GM12878 (cell line): ENCODE measurements at places on chromosomes 16 and 17. TPM values are rescaled to one million over a fixed set of nuclear protein-coding genes. Genes with fewer than 3 reads are reported as not detected.

DNA sequence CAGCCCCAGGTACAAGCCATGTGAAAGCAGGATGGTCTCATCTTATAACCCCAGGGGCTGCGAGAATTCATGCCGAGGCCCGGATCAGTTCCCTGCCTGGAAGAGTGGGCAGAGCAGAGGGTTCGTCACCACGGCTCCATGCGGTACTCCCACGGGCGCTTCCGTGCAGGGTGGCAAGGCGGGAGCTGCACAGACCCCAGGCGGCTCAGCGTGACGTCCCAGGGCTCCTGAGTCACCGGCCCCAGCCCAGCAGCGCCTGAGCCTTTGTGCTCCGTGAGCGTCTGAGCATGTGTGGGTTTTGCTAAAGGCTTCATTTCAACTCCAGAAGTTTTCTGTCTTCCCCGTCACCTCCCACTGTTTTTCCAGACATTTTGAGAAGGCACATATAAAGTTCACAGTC is 71.2 kb upstream of the CHMP6 start:
- DNase-seq = no peak

The CEMP1 gene
- total RNA-seq = 0.15 TPM in 1 of 2 replicates, not detected in the other

DNA sequence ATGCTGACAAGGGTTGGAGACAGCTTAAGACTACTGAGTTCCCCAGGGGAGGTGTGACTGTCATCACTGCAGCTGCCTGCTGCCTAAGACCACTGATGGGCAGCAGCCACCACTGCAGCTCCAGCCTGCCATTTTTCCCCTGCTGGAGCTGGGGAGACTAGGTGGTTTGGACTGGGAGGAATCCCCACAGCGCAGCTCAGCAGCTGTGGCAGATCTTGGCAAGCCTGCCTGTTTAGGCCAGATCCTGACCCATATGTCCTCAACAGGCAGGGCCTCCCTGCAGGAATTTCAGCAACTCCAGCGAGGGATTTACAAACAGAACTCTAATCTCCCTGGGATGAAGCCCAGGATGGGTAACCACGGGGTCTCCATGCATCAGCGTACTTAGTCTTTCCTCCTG is 356.4 kb upstream of the TOM1L1 start:
- no peak for DNase-seq

- no peak for DNase-seq
Measured at GRCh38 chr16:27171584-27171983, 31.7 kb upstream of the KDM8 start.

GRCh38 chr16:77919761-77920415 is 102.5 kb upstream of the CLEC3A start:
- DNase-seq = no peak

DNA sequence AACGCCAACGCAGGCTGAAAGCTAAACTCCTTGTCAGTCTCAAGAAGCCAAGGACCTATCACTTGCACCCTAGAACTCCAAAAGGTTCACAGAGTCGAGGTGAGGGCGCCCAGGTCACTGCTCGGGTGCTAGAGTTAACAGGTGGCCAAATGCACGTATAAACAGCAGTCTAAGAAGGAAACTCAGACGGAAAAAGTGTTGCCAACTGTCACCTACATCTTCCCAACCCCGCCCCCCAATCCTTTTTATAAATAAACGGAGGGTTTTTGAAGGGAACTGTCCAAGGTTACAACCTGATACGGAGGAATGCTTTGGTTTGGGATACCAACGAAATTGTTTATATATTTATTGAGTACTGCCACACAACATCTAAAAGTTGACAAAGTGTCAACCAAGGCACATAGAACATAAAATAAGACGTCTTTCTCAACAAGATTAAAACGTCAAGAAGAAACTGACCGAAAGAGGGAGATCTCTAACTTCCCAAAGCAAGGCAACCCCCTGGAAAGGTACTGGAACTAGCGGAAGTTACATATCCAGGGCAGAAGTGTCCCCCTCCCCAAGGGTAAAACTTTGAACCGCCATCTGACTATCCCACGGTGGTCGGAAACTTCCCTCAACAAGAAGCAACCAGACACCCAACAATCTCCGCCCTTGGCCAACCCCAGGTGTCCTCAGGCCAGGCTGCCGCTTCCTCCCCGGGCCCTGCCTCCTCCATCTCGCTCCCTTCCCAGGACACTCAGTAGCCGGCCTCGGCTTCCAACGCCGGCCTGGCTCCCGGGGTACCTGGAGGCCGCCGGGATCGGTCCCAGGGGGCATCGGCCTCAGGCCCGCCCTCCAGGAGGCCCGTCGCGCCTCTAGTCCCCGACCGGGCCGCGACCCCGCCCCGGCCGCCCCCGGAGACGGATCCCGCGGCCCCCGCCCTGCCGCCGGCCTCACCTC is 982 bp downstream of the SPAG9 start:
- no peak for DNase-seq

GRCh38 chr17:55607731-55608341 is 96.6 kb upstream of the SMIM36 start:
- DNase-seq = no peak

- DNase-seq = no peak
Measured at GRCh38 chr17:74607221-74607620, 15.1 kb upstream of the CD300LD start.

DNA sequence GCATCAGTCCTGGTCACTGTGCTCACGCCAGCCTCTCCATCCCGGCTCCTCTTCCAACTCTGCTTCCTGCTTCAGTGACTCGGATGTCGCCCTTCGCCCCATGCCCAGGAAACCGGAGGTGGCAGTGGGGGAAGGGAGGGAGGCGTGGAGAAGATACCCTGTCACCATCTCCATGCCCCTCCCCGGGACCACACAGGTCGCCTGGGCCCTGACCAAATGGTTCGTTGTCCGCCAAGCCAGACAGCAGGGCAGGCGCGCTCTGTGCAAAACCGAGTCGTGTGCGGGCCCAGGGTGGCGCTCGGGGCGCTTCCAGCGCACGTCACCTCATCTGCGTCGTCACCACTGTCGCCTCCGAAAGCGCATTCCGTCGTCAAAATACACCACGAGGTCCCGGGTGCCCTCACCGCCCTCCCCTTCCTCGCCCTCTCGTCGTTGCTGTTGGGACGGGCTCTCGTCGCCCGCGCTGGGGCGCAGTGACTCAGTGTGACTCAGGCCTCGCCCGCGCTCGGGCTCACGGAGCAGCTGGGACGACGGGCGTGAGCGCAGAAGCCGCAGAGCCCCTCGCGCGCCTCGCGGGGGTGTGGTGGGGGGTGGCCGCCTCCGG is 39.2 kb downstream of the ZNF778 start:
- no peak for DNase-seq

- no peak for DNase-seq
Measured at GRCh38 chr16:88595921-88596320, 25.7 kb downstream of the ZC3H18 start.

- no peak for DNase-seq
Measured at GRCh38 chr17:81665205-81666091, 957 bp downstream of the OXLD1 start.

DNA sequence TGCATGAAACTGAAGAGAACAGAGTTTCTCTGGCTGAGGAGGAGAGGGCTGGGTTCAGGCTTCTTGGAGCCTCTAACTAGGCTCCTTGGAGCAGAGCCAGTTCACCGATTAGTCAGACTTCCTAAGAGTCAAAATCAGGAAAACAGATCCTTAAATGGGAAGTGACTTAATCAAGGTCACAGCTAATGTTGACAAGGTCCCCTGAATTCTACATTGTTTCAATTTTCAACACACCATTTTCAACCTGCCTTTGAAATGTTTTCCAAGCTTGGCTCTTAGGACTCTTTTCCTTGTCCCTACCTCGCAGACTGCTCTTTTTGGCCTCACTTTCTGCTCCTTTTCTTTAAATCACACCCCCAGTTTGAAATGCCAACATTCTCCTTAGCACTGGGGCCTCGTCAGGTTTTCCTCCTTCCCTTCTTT is 16.3 kb downstream of the MYL4 start:
- no peak for DNase-seq

The RBFOX1 gene
- not detected in 2 replicates for total RNA-seq

- DNase-seq = peak; percentile 2
Measured at GRCh38 chr16:48949636-48950035, 332.0 kb downstream of the CBLN1 start.

DNA sequence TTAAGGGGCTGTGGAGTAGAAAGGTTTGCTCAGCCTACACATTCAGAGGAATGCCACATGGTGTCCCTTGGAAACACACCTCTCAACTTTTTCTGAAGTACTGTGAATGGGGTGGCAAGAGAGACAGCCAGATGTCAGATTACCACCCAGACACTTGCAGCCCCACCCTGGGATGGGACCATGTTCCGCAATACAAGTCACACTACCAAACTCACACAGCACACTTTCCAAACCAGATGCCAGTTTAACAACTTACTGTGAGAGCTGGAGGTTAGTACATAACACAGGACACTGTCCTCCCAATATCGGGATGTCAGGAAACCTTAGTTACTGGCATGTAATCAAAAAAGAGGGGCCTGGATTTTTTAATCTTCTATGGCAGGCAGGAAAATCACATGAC is 7.9 kb downstream of the USP7 start:
- DNase-seq = no peak

The MT1F gene
- total RNA-seq = 0.40 and 1.1 TPM in 2 replicates

DNA sequence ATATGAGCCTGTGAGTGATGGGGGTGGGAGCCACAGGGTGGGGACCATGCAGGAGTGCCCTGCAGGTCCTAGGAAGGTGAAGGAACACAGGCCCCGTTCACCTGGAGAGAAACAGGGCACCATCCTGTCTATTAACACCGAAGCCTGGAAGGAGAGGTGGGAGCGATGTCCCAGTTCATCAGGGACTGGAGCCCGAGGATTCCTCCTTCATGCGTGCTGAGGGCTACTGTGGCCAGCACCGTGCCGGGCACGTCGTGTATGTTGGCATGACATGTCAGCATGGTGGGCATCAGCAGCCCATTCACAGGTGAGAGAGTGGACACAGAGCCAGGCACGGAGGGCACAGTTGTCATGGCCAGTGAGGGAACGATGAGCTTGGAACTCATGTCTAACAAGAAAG is 1.4 kb downstream of the WFIKKN2 start:
- DNase-seq = no peak
